ENCODE measurements at places on chromosomes 7 and 10. TPM values are rescaled to one million over a fixed set of nuclear protein-coding genes. Genes with fewer than 3 reads are reported as not detected.

- peak; percentile 24 for DNase-seq
These were observed 142.9 kb upstream of the PCGF5 start for GRCh38 chr10:91077549-91078071.

GRCh38 chr10:43383204-43383971 lies 12.0 kb downstream of the FXYD4 start:
- no peak for DNase-seq

DNA sequence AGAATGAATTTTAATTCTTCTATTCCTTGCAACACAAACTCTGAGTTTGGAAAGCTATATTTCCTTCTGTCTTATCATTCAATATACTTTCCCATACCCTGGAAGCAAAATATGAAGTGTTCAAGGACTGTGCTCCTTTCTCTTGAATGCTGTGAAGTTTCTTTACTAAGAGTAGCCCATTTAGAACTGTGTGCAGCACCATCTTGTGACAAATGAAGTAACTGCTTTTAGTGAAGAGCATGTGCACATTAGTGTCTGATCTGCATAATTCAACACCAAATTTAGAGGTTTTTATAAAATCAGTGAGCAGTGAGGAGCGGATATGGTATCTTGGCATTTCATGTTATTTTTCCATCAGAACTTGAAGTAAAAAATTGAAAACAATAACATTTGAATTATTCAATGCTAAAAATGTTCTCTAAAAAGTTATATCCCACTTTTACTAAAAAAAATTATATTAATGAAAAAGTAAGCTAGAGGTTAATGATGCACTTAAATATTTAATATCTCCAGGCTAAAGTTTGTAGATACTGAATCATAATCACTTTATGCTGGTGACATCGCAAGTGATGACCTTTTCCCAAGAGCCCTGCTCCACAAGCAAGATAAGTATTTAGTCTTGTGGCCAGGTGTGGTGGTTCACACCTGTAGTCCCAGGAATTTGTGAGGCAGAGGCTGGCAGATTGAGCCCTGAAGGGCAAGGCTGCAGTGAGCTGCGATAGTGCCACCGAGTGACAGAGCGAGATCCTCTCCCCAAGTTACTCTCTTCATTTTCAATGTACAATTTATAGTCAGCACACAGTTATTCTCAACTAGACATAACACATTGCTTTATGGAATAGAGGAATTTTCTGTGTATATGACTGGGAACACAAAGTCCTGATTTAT lies 108.8 kb upstream of the PCLO start:
- DNase-seq, result peak; percentile 54

DNA sequence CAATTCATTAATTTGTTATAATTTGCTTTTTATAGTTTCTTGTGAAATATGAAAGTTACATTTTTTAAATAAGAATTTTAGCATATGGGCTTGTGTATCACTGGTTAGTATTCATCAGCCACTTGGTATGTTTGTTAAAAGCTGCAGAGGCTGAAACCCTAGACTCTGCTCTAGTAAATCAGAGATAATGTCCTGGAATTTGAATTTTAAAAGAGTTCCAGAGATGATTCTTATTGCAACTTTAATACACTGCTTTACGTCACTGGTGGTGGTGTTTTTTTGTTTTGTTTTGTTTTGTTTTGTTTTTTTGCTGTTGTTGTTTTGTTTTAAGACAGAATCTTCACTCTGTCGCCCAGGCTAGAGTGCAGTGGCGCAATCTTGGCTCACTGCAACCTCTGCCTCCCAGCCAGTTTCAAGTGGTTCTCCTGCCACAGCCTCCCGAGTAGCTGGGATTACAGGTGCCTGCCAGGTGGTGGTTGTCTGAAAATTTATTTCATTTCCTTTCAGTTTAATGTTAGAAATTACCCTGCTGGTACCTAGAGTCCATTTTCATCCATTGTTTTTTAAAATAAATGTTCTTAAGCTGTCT lies 43.8 kb downstream of the PTPN12 start:
- no peak for DNase-seq

DNA sequence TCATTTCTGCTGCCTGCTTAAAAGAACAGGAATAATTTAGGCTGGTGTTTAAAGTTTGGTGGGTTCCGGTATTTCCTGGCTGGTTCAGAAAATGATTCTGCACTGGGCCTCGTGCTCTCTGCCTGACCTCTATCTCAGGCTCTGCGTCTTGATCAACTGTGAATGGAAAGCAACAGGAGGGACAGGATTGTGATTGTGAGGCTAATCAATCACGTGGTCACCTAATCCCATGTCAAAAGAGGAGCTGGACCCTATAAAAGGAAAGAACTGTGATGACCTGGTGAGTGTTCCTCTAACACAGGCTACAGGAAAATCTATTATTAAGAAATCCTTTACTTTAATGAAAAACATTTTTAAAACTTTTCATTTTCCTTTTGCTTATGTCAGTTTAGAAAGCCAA lies at the start of gene DHX32:
Gene DHX32 (minus strand): TSS at position 101 of the 400 bp plus-strand sequence. CDS start 468 bp downstream, outside the sequence.
- no peak for DNase-seq

Gene ZNF853
- 0.59 TPM for total RNA-seq

Gene IDE
- total RNA-seq, result 61.0 TPM

GRCh38 chr10:17365402-17365801 lies 89.0 kb downstream of the ST8SIA6 start:
- DNase-seq, result no peak

- no peak for DNase-seq
These were observed 81.5 kb downstream of the ITIH5 start for GRCh38 chr10:7585228-7585627.

Gene ARHGEF35
- total RNA-seq, result 0.84 TPM

DNA sequence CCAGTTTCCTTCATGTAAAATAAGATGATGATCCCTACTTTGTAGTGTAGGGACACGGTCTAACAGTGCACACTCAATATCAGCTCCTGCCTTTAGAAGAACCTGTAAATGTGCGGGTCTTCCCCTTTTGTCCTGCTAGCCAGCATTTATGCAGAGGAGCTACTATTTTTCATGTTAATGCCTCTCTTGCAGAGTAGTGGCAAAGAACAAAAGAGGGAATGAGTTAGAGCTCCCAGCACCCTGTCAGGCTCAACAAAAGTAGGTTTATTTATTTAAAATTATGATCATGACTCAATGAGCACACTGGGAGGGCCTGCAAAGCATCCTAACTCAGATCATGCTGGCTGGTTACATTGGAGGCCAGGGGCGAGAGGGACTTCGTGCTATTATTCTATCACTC lies 414.5 kb upstream of the COBL start:
- no peak for DNase-seq

Gene AS3MT
- total RNA-seq, result 2.3 TPM

GRCh38 chr7:29562307-29562706 lies 1.3 kb upstream of the PRR15 start:
- no peak for DNase-seq

DNA sequence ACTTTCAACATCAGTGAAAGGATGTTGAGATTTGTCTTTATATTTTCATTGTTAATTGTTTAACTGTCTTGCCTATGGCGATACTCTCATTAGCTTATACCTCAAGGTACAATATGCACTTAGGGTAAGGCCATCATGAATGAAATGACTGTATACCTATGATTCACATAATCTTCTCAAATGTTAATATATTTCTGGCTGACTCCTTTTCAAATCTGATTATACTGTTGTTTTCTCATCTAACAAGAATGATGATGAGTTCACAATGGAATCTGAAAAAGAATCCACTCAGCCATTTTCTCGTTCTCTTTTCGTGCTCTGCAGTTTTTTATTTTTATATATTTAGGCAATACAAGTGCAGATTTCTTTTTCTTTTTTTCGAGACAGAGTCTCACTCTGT lies 159.1 kb downstream of the ARHGAP12 start:
- DNase-seq, result no peak

DNA sequence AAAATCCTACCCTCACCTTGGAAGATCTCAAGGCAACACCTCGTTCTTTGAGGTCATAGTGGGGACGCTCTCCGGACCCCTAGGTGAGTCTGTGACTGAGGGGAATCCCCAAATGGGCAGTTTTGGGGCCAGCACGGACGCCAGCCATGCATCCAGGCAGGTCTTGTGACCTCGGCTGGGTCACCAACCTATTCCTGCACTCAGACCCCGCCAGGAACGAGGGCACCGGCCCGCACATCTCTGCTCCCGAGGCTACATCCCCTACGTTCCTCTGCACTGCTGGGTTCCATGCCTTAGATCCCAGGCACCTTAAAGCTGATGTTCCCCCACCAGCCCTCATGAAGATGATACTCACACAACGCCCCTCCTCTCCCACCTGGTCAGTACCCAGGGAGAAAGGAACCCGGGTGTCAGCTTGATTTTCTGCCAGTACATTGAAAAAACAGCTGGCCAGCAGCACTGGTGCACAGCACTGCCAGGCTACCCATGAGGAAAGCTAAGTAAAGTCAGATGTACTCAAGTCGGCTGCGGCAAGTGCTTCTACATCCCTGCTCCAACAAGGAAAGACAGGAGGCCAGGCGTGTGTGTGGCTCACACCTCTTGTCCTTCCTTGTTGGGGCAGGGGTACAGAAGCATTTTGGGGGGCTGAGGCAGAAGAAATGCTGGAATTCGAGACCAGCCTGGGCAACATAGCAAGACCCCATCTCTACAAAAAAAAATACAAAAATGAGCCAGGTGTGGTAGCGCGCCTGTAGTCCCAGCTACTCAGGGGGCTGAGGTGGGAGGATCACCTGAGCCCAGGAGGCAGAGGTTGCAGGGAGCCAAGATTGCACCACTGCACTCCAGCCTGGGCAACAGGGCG lies 48.1 kb downstream of the DIP2C start:
- no peak for DNase-seq

DNA sequence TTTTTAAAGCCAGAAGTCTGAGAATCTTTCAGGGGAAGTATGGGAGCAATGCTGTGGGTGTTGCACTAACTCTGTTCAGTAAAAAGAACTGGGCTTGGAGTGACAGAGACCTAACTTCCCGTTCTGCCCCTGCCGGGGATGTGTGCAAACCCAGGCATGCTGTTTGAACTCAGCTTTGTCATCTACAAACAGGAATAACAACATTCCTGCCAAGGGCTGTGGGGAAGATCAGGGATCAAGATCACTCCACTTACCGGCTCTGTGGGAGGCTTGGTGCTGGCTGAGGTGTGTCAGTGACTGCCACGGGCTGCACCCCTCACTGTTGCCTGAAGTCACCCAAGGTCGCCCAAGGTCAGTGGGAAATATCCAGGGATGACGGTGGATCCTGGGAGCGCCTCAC lies 23.1 kb upstream of the DRGX start:
- no peak for DNase-seq

Gene CYP2C19
- total RNA-seq, result not detected

- DNase-seq, result no peak
These were observed 1.4 kb upstream of the ASIC3 start for GRCh38 chr7:151046603-151047573.

DNA sequence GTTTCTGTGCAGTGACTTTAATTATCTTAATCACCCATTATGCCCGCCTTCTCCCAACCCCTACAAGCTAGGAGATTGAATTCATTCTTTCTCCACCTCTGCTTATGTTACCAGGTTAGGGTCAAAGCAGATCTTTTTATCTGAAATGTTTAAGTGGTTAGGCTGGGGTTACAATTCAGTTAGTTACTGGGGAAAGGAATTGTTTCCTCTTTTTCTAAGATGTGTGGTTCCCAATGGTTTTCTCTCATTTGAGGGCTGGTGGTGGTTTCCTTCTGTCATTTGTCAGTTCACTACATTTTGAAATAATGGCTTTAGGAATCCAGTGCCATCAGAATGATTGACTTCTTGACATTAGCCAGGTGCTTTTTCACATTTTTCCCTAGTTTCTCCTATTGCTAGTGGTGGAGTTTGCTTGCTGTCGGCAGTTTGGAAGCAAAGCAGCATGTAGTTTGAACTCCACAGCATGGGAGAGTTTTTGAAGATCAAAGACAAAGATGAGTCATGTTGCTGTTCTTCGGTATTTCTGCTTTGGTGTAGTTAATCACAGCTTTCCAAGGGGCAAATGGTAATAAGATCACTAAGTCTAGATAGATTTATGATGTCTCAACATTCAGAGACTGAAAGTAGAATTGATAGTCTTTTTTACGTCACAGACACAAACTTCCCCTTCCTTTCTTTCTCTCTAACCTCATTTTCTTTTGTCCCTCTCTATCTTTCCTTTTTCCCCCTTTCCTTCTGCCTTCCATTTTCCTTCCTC lies 168.2 kb downstream of the SND1 start:
- DNase-seq, result no peak

Data from NCI-H460 (cell line).